Neural crest cell (in vitro differentiated cells): ENCODE measurements at places on chromosomes 1 and 21.

GRCh38 chr1:6040861-6041415 is 4.8 kb upstream of the KCNAB2 start:
- no peak overlapping the region for H3K4me3 ChIP-seq
- no peak for DNase-seq
- no peaks in the 10 kb centered on the region for H3K27me3 ChIP-seq
- no peak overlapping the region for H3K27ac ChIP-seq
- peaks cover 22% of the 10 kb centered on the region for H3K4me1 ChIP-seq
- no peaks in the 10 kb centered on the region for H3K36me3 ChIP-seq

DNA sequence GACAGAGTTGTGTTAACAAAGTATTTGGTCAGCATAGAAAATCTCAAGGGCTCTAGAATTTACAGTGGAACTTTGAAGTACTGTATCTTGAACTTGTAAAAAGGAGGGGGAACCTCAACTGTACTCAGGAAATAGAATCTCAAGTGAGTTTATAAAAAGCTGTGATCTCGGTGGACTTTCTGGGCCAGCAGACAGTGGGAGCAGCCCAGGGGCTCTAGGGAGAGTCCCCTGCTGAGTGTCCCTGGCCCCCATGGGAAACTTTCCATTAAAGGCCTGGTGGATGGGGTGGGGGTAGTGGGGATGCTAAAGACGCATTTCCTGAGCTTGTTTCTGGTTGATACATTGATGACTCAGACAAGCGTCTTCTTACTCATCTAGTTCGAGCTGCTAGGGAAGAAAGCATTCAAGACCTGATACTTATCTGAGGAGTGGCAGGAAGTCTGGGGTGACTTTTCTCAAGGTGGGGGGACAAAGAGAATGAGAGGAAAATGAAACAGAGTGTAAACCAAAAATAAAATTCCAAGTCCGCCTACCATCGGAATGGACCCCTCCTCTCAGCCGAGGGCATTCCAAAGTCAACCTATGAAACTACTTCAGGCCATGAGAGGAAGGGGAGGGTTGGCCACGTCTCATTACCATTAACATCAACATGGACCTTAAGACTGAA is 65.5 kb downstream of the NID1 start:
- H3K27me3 ChIP-seq: no peaks in the 10 kb centered on the region
- peaks cover 6% of the 10 kb centered on the region for H3K4me1 ChIP-seq
- peaks cover 9% of the 10 kb centered on the region for H3K36me3 ChIP-seq
- no peak for DNase-seq
- no peak overlapping the region for H3K27ac ChIP-seq

DNA sequence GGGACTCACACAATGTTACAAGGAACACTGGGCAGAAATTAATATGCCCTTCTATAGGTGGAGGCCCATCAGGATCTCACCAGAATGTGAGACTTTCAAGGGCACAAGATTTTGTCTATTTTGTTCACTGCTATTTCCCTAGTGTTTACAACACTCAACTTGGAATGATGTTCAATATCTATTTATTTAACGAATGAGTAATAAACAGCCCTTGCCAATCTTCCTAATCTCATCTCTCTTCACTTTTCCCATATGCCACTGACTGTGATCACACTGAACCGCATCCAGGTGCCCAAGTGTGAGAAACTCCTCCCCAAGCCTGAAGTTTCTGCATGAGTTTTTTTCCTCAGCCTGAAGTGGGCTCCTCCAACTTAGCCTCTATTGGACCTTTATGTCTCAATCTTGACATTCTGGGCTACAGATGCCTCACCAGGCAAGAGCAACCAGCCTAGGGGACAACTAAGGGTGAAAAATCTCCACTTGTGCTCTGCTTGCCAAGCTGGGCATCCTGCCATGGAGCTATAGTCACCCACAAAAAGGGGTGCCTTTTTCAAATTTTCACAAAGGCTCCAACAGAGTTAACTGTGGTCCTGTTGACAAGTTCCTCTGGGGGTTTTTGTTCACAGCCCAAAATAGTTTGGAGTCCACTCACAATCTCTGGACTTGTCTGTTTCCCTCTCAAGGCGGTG is 105.6 kb downstream of the PLPP3 start:
- peaks cover 21% of the 10 kb centered on the region for H3K4me1 ChIP-seq
- H3K27ac ChIP-seq: no peak overlapping the region
- no peaks in the 10 kb centered on the region for H3K36me3 ChIP-seq

- no peak overlapping the region for H3K27ac ChIP-seq
- peaks cover 12% of the 10 kb centered on the region for H3K36me3 ChIP-seq
- H3K27me3 ChIP-seq: no peaks in the 10 kb centered on the region
- peaks cover 22% of the 10 kb centered on the region for H3K4me1 ChIP-seq
- H3K4me3 ChIP-seq: no peak overlapping the region
- DNase-seq: no peak
Observed at GRCh38 chr1:93353286-93353685, 7.6 kb downstream of the DR1 start.

DNA sequence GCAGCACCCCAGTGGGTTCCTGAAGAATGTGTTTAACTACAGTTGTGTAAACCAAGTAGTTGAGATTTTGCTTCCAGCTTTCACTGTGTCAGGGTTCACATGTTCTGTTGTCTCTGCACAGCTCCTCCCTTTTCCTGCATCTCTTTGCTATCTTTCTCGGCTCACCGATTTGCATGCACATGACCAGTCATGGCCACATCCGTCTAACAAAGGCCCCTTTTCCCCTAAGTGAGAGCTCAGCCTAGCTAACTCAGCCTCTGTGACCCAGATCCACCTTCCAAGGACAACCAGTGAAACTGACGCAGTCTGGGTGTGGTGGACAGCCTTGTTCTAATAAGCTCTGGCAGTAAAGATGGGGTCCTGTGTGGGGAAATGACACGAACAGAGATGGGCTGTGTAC is 101.1 kb downstream of the ZP4 start:
- no peak overlapping the region for H3K4me3 ChIP-seq
- no peak for DNase-seq
- H3K36me3 ChIP-seq: no peaks in the 10 kb centered on the region
- H3K4me1 ChIP-seq: peaks cover 4% of the 10 kb centered on the region

DNA sequence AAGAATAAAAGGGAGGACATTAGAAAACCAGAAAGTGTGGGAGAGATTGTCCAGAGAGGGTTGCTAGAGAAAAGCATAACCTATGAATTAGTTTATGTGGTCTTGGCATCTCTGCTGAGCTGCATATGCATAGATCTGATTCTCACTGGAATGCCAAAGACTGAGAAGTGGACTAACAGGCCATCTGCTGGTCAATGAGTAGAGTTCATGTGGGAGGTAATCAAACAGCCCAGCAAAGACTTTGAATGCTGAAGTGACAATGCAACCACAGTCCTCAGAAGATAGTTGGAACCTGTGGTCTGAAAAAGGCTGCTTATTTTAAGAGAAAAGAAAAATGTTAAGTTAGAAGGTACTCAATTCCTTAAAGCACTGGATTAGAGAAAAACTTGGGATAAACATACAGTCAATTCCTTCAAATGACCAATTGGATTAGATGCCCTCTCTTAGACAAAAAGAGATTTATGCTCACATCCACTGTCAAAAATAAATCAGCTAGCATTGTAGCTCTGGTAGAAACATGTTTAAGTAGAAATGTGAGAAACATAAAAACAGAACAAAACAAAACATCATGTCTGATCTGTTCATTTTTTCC is 382.8 kb downstream of the AMY1C start:
- no peaks in the 10 kb centered on the region for H3K27me3 ChIP-seq
- H3K4me1 ChIP-seq: no peaks in the 10 kb centered on the region
- no peaks in the 10 kb centered on the region for H3K36me3 ChIP-seq
- no peak for DNase-seq
- H3K27ac ChIP-seq: no peak overlapping the region

- H3K27me3 ChIP-seq: peaks cover 3% of the 10 kb centered on the region
- no peaks in the 10 kb centered on the region for H3K4me1 ChIP-seq
- DNase-seq: no peak
- H3K4me3 ChIP-seq: no peak overlapping the region
Observed at GRCh38 chr1:52672946-52673345, 25.2 kb downstream of the COA7 start.

- no peaks in the 10 kb centered on the region for H3K27me3 ChIP-seq
- H3K36me3 ChIP-seq: peaks cover 9% of the 10 kb centered on the region
- no peak for DNase-seq
- H3K4me1 ChIP-seq: peaks cover 7% of the 10 kb centered on the region
Observed at GRCh38 chr1:59498640-59499039, 201.7 kb downstream of the FGGY start.

GRCh38 chr1:33661811-33662454 is 189.5 kb downstream of the ZSCAN20 start:
- H3K27ac ChIP-seq: no peak overlapping the region
- no peak overlapping the region for H3K4me3 ChIP-seq
- H3K27me3 ChIP-seq: peaks cover 2% of the 10 kb centered on the region
- no peak for DNase-seq

DNA sequence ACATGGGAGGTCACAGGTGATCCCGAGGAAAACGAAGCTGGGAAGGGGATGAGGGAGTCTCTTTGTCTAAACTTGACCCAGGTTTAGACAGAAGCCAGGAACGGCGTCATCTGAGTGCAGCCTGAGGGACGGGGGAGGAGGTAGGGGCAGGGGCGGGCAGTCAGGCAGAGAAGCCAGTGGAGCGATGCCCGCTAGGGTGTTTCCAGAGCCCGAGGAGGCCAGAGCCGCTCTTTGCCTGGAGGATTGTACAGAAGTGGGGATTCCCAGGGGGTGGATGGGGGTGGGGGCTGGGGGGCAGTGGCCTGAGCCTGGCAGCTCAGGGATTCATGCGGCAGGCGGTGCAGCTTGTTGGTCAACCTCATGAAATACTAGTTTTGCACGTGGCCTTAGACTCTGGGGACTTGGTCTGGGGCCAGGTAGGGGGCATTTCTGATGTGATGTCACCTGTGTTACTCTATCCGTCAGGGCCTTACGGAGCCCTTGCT is 58.4 kb downstream of the VPS26C start:
- H3K27ac ChIP-seq: peak overlapping the region; percentile 95
- H3K36me3 ChIP-seq: peaks cover 28% of the 10 kb centered on the region
- peaks cover 7% of the 10 kb centered on the region for H3K27me3 ChIP-seq

GRCh38 chr1:45205011-45205909 is 1.1 kb downstream of the ZSWIM5 start:
- DNase-seq: peak; percentile 41
- no peaks in the 10 kb centered on the region for H3K36me3 ChIP-seq
- peaks cover 29% of the 10 kb centered on the region for H3K4me1 ChIP-seq
- peak overlapping the region; percentile 90 for H3K4me3 ChIP-seq
- peaks cover 21% of the 10 kb centered on the region for H3K27me3 ChIP-seq

- H3K27me3 ChIP-seq: no peaks in the 10 kb centered on the region
- no peak overlapping the region for H3K27ac ChIP-seq
- H3K4me1 ChIP-seq: no peaks in the 10 kb centered on the region
- H3K4me3 ChIP-seq: no peak overlapping the region
Observed at GRCh38 chr1:225689882-225690459, 37.0 kb upstream of the ENAH start.

DNA sequence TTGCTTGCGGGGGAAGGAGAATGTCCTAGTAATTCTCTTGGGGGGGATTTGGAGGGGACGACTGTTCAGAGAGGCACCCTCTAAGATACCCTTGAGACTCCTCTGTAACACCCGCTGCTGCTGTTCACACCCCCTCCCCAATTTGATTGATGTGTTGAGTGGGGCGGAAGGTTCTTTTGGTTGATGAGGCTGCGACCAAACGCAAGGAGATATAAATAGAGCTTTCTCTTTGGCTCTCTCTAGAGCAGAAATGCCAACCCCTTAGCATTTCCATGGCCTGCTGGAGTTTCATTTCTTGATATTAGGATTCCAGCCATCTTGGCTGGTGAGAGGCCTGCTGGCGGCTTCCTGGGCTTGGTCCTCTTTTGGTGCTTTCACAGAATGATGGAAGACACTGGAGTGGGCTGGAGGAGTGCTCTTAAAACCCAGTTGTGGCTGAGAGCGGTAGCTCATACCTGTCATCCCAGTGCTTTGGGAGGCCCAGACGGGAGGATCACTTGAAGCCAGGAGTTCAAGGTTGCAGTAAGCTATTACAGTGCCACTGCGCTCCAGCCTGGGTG is 2.0 kb downstream of the PIK3CD start:
- H3K4me1 ChIP-seq: peaks cover 8% of the 10 kb centered on the region
- H3K27me3 ChIP-seq: peaks cover 64% of the 10 kb centered on the region
- no peak for DNase-seq
- H3K27ac ChIP-seq: no peak overlapping the region
- no peaks in the 10 kb centered on the region for H3K36me3 ChIP-seq

DNA sequence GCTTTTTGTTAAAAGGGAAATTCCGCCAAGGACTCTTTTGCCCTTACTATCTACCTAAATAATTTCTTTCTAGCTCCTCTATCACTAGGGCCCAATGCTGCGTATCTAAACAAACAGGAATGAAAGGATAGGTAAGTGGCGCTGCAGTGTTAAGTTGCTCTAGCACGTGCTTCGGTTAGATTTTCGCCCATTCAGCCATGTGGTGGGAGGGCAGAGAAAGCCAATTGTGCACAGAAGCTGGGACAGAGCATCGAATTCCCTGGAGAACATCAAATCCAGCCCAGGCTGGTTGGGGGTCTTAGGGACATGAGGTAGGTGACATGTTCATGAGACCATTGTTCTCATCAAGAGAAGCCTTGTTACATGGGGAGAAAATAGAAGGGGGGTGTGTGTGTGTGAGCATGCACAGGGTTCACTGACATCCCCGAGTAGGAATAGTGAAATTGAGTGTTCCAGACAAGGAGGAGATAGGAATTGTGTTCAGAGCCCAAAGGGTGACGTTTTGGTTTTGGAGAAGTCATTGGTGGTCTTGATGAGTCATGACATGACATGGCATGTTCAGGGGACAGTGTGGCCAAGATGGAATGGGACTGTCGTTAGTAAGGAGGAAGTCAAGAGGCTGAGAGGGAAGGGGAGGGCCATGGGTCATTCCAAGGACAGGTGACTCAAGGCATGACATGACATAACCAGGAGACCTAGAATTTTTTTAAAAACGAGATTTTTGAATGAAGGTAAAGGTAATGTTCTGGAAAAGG is 107.1 kb downstream of the TLR5 start:
- no peaks in the 10 kb centered on the region for H3K27me3 ChIP-seq
- peaks cover 13% of the 10 kb centered on the region for H3K4me1 ChIP-seq
- no peak overlapping the region for H3K4me3 ChIP-seq
- DNase-seq: no peak

DNA sequence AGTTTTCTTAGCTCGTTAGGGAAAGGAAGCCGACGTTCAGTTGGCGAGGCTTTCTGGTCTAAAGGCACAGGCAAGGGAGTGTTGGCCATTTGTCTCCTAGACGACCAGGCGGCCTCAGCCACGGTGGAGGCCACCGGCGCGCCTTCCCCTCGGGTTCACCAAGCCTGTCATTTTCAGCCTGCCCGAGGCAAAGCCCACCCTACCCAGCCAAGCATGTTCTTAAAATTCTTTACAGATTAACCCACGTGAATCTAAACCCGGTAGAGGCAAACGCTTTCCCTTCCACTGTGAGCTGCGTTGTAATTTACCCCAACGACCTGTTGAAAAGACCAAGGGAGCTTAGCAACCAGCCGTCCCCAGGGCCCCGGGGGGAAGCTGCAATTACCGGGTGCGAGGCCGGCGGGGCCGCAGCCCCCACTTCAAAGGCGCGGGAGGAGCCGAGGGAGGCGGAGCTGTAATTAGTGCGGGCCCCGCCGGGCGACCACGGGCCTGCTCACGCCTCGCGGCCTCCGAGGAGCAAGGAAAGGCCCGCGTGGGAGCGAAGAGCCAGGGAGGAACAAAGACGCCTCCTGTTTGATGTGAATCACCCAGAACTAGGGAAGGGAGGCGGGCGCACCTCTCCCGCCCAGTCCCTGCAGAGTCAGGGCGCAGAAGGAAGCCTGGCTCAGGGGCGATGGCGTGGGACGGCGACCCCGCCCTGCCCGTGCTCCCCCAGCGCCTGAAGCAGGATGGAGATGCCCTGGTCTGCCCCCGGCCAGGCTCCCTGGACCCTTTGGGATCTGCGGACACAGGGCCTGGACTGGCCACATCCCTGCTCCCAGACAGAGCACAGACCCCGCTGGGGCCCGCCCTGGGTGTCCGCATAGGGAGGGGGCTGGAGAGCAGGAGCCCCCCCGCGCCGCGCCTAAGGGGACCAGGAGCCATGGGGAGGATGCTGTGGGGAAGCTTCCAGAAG is 12.1 kb upstream of the TSPEAR start:
- H3K36me3 ChIP-seq: no peaks in the 10 kb centered on the region
- DNase-seq: no peak
- H3K27ac ChIP-seq: peak overlapping the region; percentile 91
- H3K4me3 ChIP-seq: peak overlapping the region; percentile 70
